ENCODE measurements at places on chromosomes 12 and 14.

DNA sequence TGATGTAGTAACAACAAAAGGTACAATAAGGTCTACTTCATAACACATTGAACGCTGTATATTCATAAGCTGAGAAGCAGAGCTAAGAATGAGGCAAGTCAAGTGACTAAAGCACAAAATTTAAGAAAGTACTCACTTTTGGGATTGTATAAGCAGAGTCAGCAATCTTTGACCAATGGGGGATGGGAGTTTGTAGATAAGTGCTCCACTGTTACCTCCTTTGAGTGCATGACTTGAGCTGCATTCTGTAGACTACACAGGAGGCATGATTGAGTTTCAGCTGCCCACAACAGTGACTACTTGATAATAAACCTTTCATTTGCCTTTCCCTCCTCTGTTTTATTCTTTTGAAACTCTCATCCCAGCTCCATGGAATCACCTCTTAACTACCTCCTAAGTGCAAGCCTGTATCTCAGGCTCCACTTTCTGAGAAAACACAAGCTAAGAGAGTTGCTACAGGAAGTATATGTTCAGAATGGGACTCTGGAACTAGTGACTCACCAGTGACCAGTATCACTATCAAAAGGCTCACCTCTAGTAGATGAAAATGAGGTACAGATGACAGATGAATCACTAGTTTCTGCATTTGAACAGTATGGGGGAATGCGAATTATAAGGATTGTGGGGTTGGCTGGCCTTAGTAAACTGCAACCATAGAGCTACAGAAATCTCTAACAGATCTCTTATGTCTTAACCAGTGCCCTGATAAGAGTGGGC, 49.2 kb downstream of the SLC35F4 start:
- no peak for DNase-seq

DNA sequence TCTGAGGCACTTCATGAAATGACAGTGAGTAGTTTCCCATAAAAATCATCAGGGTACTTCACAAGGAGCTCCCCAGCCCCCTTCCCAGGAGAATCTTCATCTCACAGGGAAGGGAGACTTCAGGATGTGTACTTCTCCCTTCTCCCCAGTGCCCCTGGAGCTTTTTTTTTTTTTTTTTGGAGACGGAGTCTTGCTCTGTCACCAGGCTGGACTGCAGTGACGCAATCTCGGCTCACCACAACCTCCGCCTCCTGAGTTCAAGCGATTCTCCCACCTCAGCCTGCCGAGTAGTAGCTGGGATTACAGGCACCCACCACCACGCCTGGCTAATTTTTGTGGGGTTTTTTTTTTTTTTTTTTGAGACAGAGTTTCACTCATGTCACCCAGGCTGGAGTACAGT, 10.4 kb downstream of the ITPK1 start:
- DNase-seq: no peak

DNA sequence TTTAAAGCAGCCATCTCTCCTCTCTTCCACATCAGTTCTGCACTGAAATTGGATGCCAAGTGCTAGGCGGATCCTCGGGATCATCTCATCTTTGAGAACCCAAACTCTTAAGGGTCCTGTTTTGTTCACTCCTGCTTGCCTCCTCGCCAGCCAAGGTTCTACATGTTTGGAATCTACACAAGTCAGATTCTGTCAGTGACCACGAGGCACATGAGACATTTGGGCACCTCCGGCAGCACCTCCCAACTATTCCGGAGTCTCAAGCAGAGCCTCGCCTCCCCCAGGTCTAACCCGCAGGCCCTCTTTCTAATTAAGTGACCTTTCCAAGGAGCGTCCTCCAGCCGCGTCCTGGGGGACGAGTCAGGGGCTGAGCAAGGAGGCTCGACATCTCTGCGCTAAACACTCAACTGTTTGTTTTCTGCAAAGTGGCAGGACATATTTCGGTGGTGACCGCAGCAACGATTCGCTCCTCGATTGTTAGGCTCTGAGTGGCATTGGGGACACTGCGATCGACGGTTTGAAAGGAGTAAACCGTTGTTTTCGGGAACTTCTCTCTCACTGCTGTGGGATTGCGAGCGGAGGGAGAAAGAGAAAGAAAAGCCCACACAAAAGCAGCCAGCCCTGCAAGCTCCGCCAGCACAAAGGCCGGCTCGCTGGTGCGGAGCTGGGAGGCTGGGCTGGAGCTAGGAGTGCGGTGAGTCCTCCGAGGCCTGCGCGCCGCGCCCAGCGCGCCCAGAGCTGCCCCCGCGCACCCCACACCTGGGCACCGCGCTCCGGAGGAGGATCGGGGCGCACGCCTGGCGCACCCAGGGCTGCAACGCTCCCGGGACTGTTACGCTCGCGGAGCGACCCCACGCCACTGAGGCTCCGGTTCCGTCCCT, 640 bp downstream of the ARMH4 start:
- no peak for DNase-seq

DNA sequence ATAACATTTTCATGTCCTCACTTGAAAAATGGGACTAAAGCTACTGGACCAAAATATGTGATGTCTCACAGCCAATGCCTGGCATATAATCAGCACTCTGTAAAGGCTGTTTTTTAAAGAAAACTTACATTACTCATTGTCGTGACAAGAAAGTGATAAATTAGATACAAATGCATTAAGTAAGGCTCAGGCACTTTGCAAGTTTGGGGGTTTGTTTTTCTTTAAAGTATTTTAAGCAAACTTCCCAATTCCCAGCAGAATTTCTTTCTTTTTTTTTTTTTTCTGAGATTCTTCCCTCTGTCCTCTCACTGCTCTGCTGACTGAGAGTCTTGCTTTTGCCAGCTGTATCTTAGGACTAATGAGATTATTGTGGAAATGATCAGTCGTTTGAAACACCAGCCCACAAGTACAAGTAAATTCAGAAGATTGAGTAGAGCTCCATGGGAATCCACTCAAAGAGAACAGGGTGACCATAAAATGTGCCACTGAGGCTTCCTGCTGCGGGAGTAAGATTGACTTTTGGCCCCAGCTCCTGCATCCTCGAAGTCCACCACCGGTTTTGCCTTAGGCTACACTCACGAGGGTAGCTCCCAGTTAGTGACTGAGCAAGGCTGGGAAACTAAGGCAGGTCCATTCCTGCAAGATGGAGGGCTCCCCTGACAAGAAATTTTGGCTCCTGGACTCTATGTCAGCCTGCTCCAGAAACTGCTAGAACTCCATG, 82.8 kb downstream of the TMTC1 start:
- DNase-seq: no peak

DNA sequence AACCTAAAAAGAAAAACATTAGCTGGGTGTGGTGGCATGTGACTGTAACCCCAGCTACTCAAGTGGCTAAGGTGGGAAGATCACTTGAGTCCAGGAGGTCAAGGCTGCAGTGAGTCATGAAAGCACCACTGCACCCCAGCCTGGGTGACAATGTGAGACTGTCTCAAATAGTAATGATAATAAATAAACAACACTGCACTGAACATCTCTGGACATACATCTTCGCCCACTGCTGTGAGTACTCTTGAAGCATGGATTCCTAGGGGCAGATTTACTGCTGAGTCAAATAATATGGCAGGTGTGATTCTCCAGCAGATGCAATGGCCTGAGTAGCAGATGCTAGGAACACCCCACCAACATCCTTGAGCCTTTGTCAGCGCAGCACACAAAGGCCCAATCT, 23.6 kb downstream of the ABCB9 start:
- DNase-seq: no peak

DNA sequence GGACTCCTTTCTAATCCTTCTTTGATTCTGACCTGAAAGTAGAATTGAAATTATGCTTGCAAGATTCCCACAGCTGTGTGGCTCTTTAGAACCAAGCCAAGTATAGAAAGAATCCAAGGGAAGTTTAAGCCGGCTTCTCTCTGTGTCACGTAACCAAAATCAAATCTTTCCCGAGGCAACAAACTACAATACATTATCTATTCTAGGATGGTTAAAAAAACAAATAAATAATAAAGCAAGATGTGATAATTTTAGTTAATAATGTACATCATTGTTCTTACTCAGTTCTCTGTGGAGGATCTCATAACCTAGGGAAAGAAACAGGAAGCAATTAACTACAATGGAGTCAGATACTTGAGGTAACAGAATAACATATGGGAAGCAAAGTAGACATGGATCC, 78.1 kb upstream of the ST8SIA1 start:
- no peak for DNase-seq

DNA sequence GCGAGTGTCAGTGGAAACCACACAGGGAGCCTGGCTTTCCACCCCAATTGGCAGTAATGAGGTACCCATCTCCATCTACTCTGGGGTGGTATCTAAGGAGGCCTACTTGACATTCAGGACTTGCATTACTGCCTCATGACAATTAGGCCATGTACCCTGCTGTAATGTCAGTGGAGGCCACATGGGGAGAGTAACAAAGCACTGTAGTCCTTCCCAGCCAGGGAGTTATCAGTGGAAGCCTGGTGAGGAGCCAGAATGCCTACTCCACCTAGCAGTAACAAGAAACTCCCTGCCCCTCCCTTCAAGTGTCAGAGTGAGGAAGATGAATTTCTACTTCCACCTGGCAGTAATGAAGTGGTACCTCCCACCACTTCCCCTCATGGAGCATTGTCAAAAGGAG, 12.5 kb downstream of the TIMM9 start:
- no peak for DNase-seq

DNA sequence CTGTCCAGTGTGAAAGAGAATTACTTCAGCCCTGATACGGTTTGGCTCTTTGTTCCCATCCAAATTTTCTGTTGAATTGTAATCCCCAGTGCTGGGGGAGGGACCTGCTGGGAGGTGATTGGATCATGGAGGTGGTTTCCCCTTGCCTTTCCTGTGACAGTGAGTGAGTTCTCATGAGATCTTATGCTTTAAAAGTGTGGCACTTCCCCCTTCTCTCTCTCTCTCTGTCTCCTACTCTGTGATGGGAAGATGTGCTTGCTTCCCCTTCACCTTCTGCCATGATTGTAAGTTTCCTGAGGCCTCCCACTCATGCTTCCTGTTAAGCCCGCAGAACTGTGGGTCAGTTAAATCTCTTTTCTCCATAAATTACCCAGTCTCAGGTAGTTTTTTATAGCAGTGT, 5.5 kb upstream of the SLC15A5 start:
- DNase-seq: no peak

DNA sequence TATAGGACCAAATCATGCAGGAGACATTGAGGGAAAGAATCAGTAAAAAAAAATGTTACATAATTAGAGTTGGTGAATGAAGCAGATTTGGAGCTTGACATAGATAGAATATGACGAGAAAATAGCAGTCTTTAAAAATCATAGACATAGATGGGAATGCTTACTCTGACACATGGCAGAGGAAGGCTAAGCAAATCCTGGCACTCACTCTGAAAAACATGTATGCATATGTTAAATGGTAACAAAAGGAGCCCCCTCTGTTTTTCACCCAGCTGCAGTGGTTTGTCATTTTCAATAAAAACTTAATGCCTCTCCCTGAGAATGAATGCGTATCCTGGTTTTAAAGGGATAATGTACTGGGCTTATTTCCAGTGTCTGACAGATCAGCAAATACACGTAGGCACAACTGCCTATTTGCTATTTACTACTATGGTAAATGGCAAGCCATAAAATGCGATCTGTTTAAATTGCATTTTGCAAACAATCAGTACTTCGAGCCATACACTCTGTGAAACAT, 561.2 kb upstream of the SEL1L start:
- DNase-seq: no peak

- no peak for DNase-seq
Observed at GRCh38 chr12:62516927-62517326, 50.3 kb downstream of the MON2 start.

GRCh38 chr14:54730156-54730961, 163.4 kb downstream of the SAMD4A start:
- DNase-seq: no peak

DNA sequence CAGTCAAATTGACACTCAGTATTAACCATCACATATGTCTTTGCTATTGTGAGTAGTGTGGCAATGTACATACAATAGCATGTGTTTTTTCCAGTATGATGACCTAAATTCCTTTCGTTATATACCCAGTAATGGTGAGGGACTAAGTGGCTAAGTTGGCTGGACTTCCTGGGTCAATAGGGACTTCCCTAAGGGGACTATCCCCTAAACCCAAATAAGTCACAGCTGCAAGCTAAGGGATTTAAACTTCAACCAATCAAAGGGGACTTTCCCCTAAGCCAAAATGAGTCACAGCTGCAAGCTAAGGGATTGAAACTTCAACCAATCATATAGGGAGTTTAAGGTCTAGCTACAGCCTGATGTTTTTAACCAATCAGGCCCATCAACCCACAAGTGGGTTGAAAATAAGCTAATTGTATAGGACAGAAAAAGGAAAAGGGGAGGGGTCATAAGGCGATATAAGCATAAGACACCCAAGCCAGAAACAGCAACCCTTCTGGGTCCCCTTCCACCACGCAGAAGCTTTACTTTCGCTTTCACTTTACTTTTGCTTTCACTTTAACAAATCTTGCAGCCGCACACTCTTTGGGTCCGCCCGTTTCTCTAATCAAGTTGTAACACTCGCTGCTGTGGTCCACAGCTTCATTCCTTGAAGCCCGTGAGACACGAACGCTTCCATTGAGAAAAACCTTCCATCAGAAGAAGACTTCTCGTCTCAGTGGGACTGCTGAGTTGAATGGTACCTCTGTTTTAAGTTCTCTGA, 404.4 kb downstream of the FLRT2 start:
- peak; percentile 28 for DNase-seq

DNA sequence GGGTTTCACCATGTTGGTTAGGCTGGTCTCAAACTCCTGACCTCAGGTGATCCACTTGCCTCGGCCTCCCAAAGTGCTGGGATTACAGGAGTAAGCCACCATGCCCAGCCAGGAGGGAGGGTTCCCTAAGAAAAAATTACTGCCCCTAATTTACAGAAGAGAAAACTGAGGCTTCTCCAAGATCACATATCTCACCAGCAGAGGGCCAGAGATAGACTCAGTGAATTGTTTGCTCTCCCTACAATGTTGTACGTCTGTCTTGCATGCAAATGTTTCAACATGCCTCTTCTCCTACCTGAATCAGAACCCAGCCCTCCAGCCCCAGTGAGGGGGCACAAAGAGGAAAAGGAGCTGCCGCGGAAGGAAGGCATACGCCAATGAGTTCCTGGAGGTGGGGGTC, 48.3 kb upstream of the TMEM263 start:
- no peak for DNase-seq

DNA sequence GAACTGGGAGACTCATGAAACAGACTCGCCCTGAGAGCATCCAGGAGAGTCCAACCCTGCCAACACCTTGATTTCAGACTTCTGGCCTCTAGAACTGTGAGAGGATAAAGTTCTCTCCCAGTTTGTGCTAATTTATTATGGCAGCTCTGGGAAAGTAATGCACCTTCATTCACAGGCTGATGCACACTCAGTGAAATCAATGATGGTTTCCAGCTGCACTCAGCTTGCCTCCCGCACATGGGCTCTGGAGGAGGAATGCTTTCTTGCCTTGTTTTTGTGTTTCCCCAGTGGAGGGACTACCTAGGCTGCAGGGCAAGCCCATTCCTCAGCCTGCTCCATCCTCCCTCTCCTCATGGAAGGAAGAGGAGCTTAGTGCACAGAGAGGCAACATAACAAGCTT, 45.7 kb downstream of the TMEM132C start:
- DNase-seq: no peak

- no peak for DNase-seq
Observed at GRCh38 chr12:21384261-21384660, 11.6 kb downstream of the IAPP start.

GRCh38 chr14:61884711-61885110, 122.5 kb downstream of the SNAPC1 start:
- DNase-seq: no peak

GRCh38 chr14:96920023-96920422, 122.8 kb downstream of the VRK1 start:
- DNase-seq: no peak

- no peak for DNase-seq
Observed at GRCh38 chr14:93686268-93686667, 102.0 kb downstream of the PRIMA1 start.
